ENCODE measurements at places on chromosomes 7 and 10.

- peak; percentile 26 for DNase-seq
Observed at GRCh38 chr10:59580026-59580863, 129.4 kb downstream of the SLC16A9 start.

GRCh38 chr10:49280001-49280408, 19.0 kb upstream of the C10orf71 start:
- no peak for DNase-seq

DNA sequence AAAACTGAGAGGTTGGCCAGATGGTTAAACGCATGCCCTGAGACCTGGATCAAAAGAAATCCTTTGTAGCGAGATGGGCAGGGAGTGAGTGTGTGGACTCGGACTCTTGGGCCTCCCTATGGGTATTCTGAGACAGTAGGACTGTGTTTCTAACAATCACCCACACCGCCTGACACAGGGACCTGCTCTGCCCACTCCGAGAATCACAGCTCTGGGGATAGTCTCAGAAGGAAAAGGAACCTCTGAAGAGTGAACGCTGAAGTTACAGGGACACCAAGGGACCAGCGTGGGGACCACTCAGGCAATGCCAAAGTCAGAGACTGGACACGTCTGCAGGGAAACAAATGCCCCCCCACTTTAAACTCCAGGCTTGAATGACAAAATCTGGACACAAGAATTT, 242.1 kb upstream of the TCERG1L start:
- DNase-seq = no peak

DNA sequence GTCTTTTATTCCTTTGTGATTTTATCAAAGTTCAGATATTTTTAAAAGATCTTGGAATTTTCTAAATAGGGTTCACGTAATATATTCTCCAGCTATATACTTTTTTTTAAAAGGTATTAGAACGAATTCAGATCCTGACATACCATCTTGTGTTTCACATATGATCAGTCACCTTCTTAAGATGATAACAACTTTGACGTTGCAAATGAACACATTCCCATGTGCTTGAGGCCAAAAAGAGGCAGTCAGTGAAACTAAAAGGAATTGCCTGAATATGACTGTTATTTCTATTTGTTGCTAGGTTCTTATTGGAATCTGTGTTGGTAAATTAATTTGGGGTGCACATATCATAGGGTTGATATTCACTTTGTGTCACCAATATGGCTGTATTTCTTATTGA, 310.1 kb downstream of the MDFIC start:
- DNase-seq = no peak

DNA sequence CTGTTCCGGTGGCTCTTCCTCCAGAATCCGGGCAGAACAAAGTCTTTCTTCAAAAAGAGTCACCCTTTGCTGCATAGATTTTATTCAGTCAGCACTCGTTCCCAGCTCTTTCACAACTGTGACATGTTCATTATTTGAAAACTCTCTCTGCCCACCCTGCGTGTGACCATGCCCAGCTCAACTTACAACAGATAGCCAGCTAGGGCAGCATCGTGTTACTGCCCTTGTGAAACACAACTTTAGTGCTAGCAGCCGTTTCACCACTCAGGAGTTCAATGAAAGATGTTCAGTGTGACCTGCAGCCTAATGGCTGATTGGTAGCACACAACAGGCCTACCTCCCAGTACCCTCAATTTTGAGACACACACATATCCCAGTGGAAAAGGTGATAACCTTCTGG, 57.9 kb downstream of the ZNF438 start:
- no peak for DNase-seq

DNA sequence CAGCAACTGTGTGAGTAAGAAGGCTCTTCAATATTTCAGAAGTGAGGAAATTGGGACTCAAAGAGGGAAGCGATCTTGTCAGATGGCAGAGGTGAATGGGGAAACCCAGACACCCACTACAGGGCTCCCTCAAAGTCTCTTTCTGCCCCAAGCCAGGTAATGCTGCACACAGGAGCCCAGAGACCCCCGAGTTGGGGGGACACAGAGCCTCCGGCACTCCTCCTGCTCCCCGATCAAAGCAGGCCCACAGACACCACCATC, 139.4 kb downstream of the TNS3 start:
- DNase-seq = no peak

DNA sequence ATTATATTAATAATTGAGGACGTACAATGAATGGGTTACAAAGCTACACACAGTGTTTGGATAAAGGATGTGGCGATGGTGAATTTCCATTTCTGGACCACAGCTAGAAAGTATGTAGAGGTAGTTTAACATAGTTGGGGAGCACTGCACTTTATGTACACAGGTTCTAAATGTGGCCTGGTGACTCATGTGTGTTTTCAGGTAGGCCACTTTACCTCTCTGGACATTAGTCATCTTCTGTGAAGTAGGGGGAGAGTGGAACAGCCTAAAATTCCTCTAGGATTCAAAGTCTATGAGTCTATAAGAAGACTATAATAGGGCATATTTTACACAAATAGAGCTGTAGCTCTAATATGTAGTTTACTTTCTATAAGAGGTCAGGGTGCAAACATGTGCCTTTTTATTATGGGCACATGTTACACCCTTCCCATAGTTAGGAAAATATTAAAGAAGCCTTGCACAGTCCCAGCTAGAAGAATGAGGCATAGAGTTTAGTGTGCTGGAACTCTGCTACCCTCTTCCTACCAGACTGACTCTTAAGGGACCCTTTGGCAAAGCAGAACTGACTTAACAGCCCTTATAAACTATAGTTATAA, 594.9 kb downstream of the LRMDA start:
- DNase-seq = peak; percentile 22

DNA sequence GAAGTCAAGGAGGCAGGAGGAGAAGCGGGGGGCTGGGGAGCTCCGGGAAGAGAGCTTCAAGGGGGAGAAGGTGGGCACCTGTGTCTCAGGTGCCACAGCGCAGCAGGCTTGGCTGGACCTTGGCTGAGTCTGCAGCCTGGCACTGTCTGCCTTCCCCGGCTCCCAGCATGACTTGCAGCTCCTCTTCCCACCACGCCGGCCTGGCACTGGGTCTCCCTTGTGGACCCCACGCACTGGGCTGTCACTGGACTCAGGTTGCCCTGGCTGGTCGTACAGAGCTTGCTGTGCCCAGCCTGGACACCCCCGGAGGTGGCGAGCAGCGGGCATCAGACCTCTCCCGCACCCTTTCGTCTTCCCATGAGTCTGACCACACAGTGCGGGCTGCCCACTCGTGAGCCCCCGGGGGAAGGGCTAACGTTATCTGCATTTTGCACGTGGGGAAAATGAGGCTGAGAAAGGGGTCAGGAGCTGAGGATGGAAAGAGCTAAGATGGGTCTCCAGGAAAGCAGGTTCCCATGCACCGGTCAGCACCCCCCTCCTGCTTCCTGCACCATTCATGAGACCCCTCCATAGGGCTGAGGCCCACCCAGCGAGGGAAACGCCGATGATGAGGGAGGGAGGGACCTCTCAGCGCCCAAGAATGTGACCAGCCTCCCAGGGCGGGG, 40.3 kb upstream of the PSMG3 start:
- DNase-seq = no peak

DNA sequence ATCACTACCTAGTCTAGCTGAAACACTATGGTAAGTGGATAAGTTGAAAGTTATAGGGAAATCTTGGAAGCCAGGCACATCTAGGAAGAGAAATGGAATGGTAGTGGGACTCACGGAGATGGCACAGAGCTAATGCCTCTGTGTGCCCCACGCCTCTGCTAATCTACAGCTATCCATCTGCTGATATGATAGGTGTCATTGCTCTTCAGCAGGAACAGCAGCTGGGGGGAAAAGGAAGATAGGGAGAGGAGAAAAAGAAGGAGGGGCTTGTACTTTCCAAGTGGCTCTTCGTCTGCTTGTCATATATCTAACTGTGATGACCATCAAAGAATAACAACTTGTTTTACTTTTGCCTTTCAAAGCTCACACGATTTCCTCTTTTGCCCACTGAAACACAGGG, 1199.1 kb upstream of the SORCS1 start:
- no peak for DNase-seq

GRCh38 chr10:24363070-24363469, 154.1 kb downstream of the KIAA1217 start:
- peak; percentile 38 for DNase-seq

- peak; percentile 37 for DNase-seq
Observed at GRCh38 chr7:117124591-117125220, 171.4 kb downstream of the ST7 start.

DNA sequence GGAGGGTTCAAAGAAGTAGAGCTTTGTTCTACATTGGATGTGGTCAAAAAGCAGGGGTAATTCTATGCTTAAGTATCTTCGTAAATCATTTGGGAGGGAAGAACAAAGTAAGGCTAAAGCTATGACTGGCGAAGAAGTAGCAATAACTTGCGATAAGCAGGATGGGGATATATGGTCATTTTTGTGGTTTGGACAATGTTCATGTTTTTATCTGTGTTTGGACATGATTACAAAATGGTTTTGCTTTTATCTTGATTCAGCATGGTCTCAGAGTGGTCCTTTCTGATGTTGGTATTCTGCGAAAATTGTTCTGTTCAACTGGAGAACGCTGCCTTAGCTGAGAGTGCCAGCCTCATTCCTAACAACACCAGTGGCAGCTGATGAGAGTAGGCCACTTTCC, 208.8 kb downstream of the SEMA3A start:
- DNase-seq = no peak

- DNase-seq = no peak
Observed at GRCh38 chr10:87782721-87783120, 35.3 kb downstream of the ATAD1 start.

DNA sequence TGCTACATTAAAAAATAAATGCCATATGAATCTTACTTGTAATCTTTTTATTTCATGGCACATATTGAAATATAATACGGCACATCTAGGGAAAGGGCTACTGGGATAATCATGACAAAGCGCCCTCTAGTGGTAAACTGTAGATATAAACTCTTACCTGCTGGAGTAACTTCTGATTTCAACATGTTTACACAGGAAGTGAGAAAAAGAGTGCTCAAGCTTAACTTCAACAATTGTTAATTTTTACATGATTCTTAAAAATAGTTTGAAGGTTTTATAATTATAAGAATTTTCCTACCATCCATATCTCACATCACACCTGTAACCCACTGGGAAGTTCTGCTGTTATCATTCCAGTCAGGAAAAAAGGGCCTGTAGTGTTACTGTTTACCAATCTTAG, 2.0 kb upstream of the HEPACAM2 start:
- peak; percentile 62 for DNase-seq

DNA sequence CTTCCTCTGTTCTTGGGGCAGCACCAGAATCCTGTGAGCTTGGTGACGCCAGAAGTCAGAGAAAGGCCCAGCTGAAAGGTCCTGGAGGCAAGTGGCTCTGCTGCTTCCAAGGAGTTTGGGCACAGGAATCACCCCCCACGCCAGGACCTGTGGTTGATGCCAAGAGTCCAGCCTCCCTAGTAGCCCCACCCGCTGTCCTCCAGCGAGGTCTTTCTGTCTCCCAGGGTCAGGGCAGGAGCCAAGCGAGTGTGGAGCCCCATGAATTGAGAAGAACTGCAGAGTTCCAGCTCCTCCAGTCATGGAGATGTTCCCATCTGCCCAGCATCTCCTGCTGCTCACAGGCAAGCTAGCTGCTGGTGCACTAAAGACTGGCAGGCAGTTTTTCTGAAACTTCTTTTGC, 631.7 kb upstream of the MGMT start:
- DNase-seq = no peak

DNA sequence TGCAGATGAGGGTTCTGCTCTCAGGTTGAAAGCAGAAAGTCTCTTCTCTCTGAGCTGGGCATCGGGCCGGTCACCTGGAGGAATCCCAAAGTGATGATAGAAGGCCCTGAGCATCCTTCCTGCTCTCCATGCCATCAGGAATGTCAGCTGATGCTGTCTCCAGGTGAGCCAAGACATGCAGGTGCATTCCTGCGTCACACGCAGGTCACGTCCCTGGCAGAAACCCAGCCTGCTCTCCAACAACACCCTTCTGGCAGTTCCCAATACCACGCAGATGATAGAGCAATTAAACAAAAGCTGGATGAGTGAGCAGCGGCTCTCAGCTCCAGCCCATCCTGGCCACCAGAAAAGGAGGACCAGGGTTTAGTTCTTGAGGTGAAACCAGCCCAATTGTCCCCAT, 6.9 kb upstream of the WIPI2 start:
- DNase-seq = peak; percentile 44

GRCh38 chr10:100020886-100021253, 11.1 kb upstream of the DNMBP start:
- no peak for DNase-seq

- no peak for DNase-seq
Observed at GRCh38 chr10:113305871-113306270, 247.0 kb upstream of the HABP2 start.

DNA sequence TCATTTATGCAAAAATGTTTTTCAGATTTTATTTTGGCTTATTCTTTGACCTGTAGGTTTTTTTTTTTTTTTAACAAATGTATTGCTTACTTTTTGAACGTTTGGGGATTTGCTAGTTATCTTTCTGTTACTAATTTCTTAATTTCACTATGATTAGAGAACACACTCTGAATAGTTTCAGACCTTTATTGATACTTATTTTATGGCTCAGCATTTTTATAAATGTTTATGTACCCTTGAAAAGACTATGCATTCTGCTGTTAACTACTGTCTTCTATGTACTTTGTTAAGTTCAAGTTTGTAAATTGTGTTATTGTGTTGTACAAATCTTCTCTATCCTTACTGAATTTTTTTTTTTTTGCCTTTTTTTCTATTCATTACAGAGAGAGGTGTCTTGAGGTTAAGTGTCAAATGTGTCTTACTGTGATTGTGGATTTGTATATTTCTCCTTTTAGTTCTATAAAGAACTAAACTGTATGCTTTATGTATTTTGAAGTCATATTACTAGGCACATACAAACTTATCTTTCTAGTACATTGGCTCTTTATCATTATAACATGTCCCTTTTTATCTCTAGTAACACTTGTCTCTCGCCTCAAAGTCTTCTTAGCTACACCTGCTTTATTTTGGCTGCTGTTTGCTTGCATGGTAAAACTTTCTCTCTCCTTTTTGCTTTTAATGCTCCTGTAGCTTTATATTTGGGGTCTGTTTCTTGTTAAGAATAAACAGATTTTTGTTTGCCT, 8.1 kb downstream of the MKLN1 start:
- no peak for DNase-seq

DNA sequence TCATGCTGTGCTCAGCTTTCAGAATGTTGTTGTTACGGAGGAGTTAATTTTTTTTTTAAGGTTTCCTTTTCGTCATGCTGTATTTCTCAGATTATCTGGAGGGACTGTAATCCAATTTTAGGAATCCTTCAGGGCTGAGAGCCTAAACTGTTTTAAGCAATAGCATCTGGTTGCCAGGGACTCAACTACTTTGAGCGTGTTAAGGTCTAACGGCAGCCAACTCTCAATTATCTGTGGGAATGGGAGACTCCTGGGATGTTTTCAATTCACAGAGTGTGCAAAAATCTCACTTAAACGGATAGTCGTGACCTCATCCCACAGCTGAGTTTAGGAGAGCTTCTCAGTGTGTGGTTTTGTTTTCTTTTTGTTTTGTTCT, 291.7 kb downstream of the AUTS2 start:
- no peak for DNase-seq

DNA sequence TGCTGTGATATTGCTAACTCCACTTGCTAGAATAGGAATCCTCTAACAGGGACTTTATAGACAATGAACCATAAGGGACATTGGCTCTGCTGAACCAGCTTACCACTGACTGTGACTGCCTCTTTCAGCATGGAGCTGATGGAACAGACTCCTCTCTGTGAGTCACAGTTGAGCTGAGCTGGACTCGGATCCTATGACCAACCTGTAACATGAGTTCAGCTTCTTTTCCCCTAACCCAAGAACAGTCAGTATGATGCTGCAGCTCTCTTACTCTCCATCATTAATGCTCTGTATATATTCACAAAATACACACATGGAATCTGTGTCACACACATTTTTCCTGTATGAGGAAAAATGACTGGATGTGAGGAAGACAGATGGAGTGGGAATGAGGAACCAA, 177.9 kb upstream of the BET1 start:
- DNase-seq = no peak

Data from RWPE1 (cell line).